Mucosa of gallbladder (tissue), 1 donor: ENCODE measurements at places on chromosomes 13 and 19.

DNA sequence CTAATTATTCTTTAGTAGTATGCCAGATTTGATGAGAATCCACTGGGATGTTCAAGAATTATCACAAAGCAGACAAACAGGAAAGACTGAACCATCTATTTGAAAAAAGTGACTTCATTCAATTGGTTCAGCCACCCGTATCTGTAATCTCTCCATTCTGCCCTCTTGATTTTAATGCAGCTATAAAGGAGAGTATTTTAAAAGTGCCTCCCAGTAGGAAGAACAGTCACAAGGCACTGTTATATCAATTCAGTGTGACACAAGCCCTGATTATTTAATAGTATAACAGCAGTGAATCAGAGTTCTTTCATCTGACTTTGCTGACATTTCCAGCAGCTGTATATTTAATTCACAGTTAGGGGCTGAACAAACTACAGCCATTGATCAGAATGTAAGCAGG, 77.3 kb upstream of the SLAIN1 start:
- DNase-seq, result no peak

DNA sequence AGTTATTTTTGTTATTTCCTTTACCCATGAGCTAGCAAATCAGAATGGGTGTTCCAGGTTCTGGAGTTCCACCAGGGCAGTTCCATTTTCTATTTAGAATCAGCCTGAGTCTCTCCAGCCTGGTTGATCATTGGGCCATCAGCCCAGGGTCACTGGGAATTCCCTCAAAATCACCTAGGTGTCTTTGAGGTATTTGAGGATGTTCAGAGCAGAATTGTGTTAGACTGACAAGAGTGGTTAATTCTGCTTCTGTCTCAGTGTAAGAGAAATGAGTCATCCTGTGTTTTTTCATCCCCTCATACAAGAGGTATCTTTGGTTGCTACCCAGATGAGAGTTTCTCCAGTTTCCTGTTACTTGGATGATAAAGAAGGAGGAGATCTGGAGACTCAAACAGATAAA, 11.7 kb downstream of the ZNF66 start:
- DNase-seq, result no peak

DNA sequence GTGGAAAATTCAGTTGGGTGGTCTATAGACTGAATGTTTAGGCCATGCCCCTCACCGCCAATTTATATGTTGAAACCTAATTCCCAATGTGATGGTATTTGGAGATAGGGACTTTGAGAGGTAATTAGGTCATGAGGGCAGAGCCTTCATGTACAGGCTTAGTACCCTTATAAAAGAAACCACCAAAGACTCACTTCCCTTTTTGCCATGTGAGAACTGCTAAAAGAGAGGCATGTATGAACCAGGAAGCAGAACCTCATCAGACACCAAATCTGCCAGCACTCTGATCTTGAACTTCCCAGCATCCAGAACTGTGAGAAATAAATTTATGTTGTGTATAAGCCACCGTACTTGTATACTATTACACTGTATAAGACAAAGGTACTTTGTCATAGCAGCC, 40.6 kb downstream of the UQCRFS1 start:
- DNase-seq, result no peak

DNA sequence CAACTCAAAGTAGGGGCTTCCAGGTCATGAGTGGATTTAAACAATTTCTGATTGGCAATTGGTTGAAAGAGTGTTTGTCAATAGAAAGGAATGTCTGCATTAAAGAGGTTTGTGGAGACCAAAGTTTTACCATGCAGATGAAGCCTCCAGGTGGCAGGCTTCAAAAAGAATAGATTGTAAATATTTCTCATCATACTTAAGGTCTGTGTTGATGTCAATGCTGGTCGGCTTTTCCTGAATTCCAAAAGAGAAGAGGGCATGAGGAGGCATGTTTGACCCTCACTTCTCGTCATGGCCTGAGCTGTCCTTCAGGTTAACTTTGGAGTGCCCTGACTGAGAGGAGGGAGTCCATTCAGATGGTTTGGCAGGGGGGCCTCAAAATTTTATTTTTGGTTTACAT, 125.4 kb upstream of the RFC3 start:
- DNase-seq, result no peak
